T-cell (primary cell): ENCODE measurements at places on chromosomes 6 and 20. TPM values are rescaled to one million over a fixed set of nuclear protein-coding genes. Genes with fewer than 3 reads are reported as not detected.
A peak's percentile ranks its signal among the peaks of the same experiment; 100 is the strongest.

- peaks cover 29% of the 10 kb centered on the region for H3K36me3 ChIP-seq
- H3K4me3 ChIP-seq: no peak overlapping the region
- H3K27me3 ChIP-seq: no peaks in the 10 kb centered on the region
- H3K27ac ChIP-seq: no peak overlapping the region
- peaks cover 35% of the 10 kb centered on the region for H3K4me1 ChIP-seq
Measured at GRCh38 chr6:37177935-37178517, 8.1 kb downstream of the PIM1 start.

DNA sequence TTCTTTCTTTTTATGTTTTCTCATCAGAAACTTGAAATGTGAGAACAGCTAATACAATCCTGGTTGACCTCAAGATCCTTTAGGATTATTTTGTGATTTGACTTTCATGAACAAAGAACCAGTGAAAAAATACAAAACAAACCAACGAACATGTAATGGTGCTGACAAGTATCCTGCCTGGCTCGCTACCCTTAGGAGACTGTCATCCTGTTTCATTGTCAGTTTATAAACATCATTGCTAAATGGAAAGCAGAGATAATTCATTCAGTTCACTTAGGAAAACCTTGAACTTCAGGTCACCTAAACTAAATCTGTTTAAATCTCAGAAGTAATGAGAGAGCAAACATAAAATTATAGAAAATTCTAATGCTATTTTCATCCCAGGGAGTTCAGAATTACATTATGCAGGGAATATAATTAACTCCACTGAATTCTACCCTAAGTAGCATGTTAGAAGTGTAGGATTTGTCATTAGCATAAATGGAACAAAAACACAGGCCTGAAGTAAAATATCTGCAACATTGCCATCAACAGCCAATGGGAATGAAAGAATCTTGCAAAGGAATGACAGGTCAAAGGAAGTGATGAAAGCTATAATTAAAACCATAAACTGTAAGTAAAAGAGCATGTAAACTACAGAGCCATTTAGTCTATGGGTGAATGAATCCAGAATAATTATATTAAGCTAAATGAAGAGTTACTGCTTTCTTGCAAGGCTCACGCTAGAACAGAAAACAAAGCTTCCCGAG is 401.2 kb upstream of the MANEA start:
- H3K36me3 ChIP-seq: no peaks in the 10 kb centered on the region
- H3K27me3 ChIP-seq: no peaks in the 10 kb centered on the region
- no peaks in the 10 kb centered on the region for H3K4me1 ChIP-seq
- no peak overlapping the region for H3K4me3 ChIP-seq
- no peak overlapping the region for H3K27ac ChIP-seq

DNA sequence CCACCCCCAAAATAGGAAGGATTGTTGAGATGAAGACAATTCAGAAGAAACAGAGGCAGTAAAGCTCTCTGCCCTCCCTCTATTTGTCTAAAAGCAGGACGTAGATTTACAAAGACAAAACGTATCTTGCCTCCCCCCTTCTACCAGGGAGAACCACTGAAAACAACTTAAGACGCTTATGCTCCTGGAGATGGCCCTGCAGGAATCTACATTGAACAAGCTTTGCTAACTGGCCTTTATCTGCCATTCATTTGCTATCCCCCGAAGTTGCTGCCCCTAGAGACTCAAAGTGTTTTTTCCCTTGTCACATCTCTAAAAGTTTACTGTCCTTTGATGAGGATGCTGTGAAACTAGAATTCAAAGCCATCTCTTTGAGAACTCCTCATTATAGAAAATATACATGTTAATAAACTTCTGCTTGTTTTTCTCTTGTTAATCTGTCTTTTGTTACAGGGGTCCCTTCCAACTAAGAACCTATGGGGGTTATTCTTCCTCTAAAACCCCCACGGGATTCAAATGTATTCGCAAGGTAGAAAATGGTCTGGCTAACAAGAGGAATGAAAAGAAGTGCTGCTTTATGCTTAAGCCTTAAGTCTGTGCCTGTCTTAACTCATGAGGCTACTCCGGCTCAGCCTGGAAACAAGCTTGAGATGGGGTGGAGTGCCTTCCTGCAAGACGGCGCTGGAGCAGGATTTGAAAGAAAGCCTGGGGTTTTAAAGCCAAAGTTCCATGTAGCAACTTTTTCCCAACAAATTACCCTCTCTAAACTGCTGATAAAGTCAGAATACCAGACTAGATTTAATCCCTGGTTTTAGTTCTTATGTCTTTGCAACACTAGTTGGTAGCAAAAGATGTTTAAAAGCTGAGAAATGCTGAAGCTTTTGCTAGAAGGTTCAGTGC is 88.0 kb downstream of the CLIC5 start:
- no peak overlapping the region for H3K4me3 ChIP-seq
- no peaks in the 10 kb centered on the region for H3K4me1 ChIP-seq

GRCh38 chr20:49914310-49915117 is 815 bp downstream of the SPATA2 start:
- peaks cover 6% of the 10 kb centered on the region for H3K4me1 ChIP-seq
- no peaks in the 10 kb centered on the region for H3K27me3 ChIP-seq
- peak overlapping the region; percentile 98 for H3K4me3 ChIP-seq
- no peak for DNase-seq
- H3K36me3 ChIP-seq: peaks cover 5% of the 10 kb centered on the region

DNA sequence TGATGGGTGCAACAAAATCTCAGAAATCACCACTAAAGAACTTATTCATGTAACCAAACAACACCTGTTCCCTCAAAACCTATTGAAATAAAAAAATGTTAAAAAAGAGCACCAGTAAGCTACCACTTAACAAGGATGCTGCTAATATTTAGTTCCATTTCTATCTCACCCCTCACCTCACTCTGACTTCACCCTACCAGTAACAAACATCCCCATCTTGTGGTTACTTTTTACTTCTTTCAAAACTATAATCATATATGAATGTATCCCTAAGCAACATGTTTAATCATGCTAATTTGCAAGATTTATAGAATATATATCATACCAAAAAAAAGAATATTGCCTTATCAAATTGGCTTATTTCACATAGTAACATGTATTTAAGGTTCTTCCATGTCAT is 27.4 kb upstream of the SLC24A3 start:
- no peak overlapping the region for H3K27ac ChIP-seq
- no peaks in the 10 kb centered on the region for H3K4me1 ChIP-seq

- no peaks in the 10 kb centered on the region for H3K27me3 ChIP-seq
- no peak overlapping the region for H3K27ac ChIP-seq
- no peak overlapping the region for H3K4me3 ChIP-seq
- H3K4me1 ChIP-seq: no peaks in the 10 kb centered on the region
- no peak for DNase-seq
Measured at GRCh38 chr6:5552243-5552642, 290.9 kb downstream of the FARS2 start.

OSTM1 gene
- total RNA-seq: 39.2 TPM

SLC17A9 gene
- 8.3 TPM for total RNA-seq

SLC17A2 gene
- total RNA-seq: not detected

DNA sequence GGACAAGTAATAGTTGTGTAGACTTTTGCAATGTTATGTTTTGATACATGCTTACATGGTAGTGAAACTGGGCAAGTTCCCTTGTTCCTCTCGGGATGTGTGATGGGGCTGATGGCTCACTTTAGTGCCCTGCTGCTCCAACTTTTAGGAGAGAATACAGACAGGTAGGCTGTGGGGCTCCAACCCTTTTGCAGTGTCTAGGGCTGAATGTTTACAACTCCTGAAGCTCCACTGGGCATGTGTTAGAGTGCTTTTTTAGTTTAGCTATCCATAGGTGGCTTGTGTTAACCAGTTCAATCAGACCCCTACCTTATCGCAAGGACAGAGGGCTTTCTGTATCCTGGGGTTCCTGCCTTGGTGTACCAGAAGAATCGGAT is 33.8 kb downstream of the SERPINB6 start:
- peak overlapping the region; percentile 59 for H3K27ac ChIP-seq
- no peak for DNase-seq
- H3K4me1 ChIP-seq: peaks cover 37% of the 10 kb centered on the region
- H3K27me3 ChIP-seq: no peaks in the 10 kb centered on the region
- no peaks in the 10 kb centered on the region for H3K36me3 ChIP-seq

DNA sequence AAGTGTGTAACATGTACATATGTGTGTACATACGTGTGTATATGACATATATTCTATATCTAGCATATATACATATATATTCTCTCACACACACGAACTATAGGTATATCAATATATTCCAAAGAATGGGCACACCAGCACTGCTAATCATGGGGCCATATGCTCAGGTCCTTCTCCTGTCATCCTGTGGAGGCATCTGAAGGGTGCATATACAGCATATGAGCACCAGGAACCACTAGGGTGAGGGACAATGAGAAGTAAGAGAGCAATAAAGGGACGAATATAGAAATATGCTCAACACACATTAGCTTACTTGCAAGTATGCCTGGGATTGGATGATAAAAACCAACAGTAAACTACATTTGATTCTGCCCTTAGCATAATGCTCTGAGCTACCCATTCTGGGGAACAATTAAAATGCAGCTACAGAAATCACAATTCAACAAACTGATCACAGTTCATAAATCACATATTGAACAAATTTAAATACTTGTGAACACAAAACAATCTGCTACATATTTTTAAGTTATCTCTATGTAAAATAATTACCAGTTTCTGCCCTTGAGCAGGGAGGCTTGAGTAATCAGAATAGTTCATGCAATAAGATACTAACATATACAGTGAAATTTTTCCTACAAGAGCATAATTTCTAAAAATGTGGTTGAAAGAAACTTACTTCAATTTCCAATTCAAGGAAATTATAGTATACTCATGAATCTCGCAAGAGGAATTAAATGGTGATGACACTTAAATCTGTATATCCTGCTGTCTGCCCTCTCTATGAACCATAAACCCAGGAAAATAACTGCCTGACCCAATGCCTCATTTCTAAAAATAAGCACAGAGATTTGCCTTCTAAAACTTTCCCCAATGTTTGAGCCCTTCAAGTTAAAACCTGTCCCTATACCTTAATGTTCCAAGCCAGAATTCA is 272.2 kb upstream of the THEMIS start:
- H3K27me3 ChIP-seq: no peaks in the 10 kb centered on the region
- H3K36me3 ChIP-seq: no peaks in the 10 kb centered on the region
- H3K4me1 ChIP-seq: no peaks in the 10 kb centered on the region
- no peak for DNase-seq
- H3K4me3 ChIP-seq: no peak overlapping the region
- no peak overlapping the region for H3K27ac ChIP-seq

RALGAPB gene
- total RNA-seq: 45.4 TPM

- no peak for DNase-seq
- no peak overlapping the region for H3K27ac ChIP-seq
- no peak overlapping the region for H3K4me3 ChIP-seq
Measured at GRCh38 chr6:147195510-147195909, 8.7 kb upstream of the STXBP5 start.

KIF6 gene
- not detected for total RNA-seq

DNA sequence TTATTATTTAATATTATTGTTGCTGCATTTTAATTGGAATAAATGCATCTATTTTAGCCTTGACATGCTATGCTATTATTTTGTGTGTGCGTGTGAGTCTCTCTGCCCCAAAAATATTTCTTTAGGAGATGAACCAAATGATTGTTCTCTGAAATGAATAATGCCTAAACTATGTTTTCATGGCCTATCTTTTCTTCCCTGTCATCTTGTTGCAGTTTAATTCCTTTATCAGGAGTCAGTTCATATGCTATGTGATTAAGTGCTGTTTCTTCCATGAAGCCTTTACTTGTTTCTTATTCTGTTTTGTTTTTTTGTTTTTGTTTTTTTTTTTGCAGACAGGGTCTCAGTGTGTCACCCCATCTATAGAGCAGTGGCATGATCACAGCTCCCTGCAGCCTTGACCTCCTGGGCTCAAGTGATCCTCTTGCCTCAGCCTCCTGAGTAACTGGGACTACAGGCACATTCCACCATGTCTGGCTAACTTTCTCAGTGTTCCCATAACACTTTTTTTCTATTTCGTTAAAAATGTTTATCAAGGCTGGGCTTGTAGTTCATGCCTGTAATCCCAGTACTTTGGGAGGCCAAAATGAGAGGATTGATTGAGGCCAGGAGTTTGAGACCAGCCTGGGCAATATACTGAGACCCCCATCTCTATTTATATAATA is 25.7 kb downstream of the TPX2 start:
- no peaks in the 10 kb centered on the region for H3K4me1 ChIP-seq
- DNase-seq: no peak
- H3K27me3 ChIP-seq: no peaks in the 10 kb centered on the region
- H3K36me3 ChIP-seq: no peaks in the 10 kb centered on the region
- no peak overlapping the region for H3K27ac ChIP-seq

- no peaks in the 10 kb centered on the region for H3K36me3 ChIP-seq
- H3K4me1 ChIP-seq: no peaks in the 10 kb centered on the region
- peaks cover 6% of the 10 kb centered on the region for H3K27me3 ChIP-seq
- no peak overlapping the region for H3K4me3 ChIP-seq
- no peak overlapping the region for H3K27ac ChIP-seq
Measured at GRCh38 chr20:61157301-61157700, 94.8 kb upstream of the CDH4 start.

GRCh38 chr6:107132330-107132954 is 17.1 kb upstream of the BEND3 start:
- H3K4me1 ChIP-seq: no peaks in the 10 kb centered on the region
- no peaks in the 10 kb centered on the region for H3K36me3 ChIP-seq
- no peak for DNase-seq

DCDC2 gene
- total RNA-seq: 0.13 TPM

GRCh38 chr6:44217332-44218143 is 812 bp downstream of the MYMX start:
- H3K27ac ChIP-seq: no peak overlapping the region
- H3K36me3 ChIP-seq: no peaks in the 10 kb centered on the region
- H3K4me3 ChIP-seq: no peak overlapping the region
- no peaks in the 10 kb centered on the region for H3K27me3 ChIP-seq
- DNase-seq: no peak

GRCh38 chr20:25318471-25319240 is 70.8 kb downstream of the PYGB start:
- H3K27me3 ChIP-seq: no peaks in the 10 kb centered on the region
- no peak for DNase-seq
- H3K4me1 ChIP-seq: peaks cover 2% of the 10 kb centered on the region
- peaks cover 16% of the 10 kb centered on the region for H3K36me3 ChIP-seq
- no peak overlapping the region for H3K27ac ChIP-seq
- no peak overlapping the region for H3K4me3 ChIP-seq

MDC1 gene
- 53.4 TPM for total RNA-seq

DNA sequence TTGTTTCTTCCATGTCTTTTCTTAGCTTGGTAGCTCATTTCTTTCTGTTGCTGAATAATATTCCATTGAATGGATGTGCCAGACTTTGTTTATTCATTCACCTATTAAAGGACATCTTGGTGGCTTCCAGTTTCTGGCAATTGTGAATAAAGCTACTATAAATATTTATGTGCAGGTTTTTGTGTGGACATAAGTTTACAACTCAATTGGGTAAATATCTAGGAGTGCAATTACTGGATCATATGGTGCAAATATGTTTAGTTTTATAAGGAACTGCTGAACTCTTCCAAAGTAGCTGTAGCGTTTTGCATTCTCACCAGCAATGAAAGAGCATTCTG is 16.8 kb upstream of the SDCBP2 start:
- H3K27ac ChIP-seq: no peak overlapping the region
- H3K4me3 ChIP-seq: no peak overlapping the region
- H3K4me1 ChIP-seq: peaks cover 10% of the 10 kb centered on the region
- no peaks in the 10 kb centered on the region for H3K27me3 ChIP-seq

HSPA12B gene
- not detected for total RNA-seq

ARHGAP40 gene
- not detected for total RNA-seq

GRCh38 chr6:133501675-133502270 is 260.6 kb downstream of the EYA4 start:
- DNase-seq: no peak
- H3K27me3 ChIP-seq: no peaks in the 10 kb centered on the region
- H3K27ac ChIP-seq: no peak overlapping the region
